Sigmoid colon (tissue), 7 donors: ENCODE measurements at places on chromosomes 5 and 9. TPM values are rescaled to one million over a fixed set of nuclear protein-coding genes. Genes with fewer than 3 reads are reported as not detected.
A peak's percentile ranks its signal among the peaks of the same experiment; 100 is the strongest.

Gene EPB41L4B
- 0.49 TPM for total RNA-seq

GRCh38 chr5:143064218-143064641, 294.1 kb downstream of the ARHGAP26 start:
- peaks cover 34% of the 10 kb centered on the region for H3K4me1 ChIP-seq
- H3K36me3 ChIP-seq = no peaks in the 10 kb centered on the region
- H3K27me3 ChIP-seq = no peaks in the 10 kb centered on the region
- no peak for DNase-seq

GRCh38 chr9:100575765-100576386, 2.0 kb upstream of the CAVIN4 start:
- H3K36me3 ChIP-seq = no peaks in the 10 kb centered on the region
- H3K4me1 ChIP-seq = no peaks in the 10 kb centered on the region
- no peaks in the 10 kb centered on the region for H3K27me3 ChIP-seq
- H3K27ac ChIP-seq = no peak overlapping the region

GRCh38 chr9:504921-505740, 290.5 kb downstream of the DOCK8 start:
- H3K4me3 ChIP-seq = peak overlapping the region; percentile 71
- DNase-seq = peak; percentile 71
- H3K27ac ChIP-seq = peak overlapping the region; percentile 85

DNA sequence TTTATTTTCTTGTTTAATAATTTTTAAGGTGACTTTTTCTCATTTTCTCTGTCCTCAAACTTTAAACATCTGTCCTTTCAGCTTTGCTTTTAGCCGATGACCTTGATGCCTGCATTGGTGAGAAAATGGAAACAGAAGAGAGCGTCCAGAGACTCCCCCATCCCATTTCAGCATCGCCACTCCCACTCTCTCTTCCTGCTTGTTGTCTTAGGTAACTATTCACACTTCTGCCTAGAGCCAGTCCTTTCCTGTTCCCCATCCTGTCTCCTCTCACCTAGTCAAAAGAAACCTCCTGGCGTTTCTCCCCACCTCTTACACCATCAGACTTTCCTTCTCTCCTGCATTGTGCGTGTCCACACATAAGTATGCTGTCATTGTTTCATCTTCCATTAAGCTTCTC, 124.6 kb downstream of the MAST4 start:
- no peaks in the 10 kb centered on the region for H3K4me1 ChIP-seq
- H3K27me3 ChIP-seq = no peaks in the 10 kb centered on the region
- H3K36me3 ChIP-seq = no peaks in the 10 kb centered on the region
- no peak overlapping the region for H3K27ac ChIP-seq
